Right forelimb (tissue), 1 donor: ENCODE measurements at places on chromosomes 7 and 10.

DNA sequence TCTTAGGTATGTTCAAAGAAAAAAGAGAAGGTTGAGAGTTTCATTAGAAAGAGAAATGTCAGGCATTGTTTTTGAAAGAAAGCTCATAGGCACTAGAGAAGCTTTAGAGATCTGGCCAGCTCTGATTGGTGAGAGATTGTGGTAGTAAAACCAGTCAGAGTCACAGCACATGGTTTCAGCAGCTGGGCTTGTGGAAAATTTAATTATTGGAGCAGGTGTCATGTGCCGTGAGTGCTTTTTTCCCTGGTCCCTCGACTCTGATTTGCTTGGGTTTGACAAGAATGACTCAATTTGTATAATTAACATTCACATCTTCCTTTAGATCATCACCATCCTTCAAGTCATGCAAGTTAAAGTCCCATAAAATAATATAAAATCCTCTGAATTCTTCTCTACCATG lies 35.2 kb downstream of the MRPL32 start:
- no peak for DNase-seq

DNA sequence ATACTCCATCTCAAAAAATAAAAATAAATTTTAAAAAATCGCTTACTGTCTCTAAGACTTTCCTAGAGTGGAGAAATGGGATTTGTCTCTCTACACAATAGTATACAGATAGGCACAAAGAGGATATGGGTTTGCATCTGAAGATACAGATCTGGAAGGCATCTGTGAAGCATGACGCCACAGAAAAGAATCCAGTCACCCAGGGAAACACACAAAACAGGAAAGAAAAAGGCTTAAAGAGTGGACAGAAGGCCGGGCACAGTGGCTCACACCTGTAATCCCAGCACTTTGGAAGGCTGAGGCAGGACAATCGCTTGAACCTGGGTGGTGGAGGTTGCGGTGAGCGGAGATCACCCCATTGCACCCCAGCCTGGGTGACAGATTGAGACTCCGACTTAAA lies 61.3 kb downstream of the SKIDA1 start:
- DNase-seq = no peak

GRCh38 chr7:2714636-2715035 lies 26.6 kb downstream of the AMZ1 start:
- DNase-seq = no peak

- no peak for DNase-seq
Measured at GRCh38 chr10:117492504-117492903, 50.0 kb upstream of the EMX2 start.

DNA sequence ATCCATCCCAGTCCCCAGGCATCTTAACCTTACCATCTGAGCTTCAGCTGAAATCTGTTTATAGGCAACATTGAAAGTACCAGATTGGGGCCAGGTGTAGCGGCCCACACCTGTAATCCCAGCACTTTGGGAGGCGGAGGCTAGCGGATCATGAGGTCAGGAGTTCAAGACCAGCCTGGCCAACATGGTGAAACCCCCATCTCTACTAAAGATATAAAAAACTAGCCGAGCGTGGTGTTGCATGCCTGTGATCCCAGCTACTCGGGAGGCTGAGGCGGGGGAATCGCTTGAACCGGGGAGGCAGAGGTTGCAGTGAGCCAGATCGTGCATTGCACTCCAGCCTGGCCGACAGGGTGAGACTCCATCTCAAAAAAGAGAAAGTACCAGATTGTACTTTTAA lies 39.0 kb downstream of the CRCP start:
- DNase-seq = no peak

GRCh38 chr10:30722956-30723620 lies 93.5 kb upstream of the LYZL2 start:
- no peak for DNase-seq

- DNase-seq = peak; percentile 7
Measured at GRCh38 chr10:132804785-132805426, 19.0 kb upstream of the NKX6-2 start.

- DNase-seq = peak; percentile 47
Measured at GRCh38 chr10:124450012-124450782, at the start of gene NKX1-2. Gene NKX1-2 (minus strand): TSS chr10:124450035. CDS start chr10:124449943, 92 bp downstream.

- DNase-seq = no peak
Measured at GRCh38 chr10:97723001-97723400, 9.5 kb downstream of the MARVELD1 start.

GRCh38 chr7:143351060-143351459 lies 11.5 kb downstream of the FAM131B start:
- DNase-seq = no peak

DNA sequence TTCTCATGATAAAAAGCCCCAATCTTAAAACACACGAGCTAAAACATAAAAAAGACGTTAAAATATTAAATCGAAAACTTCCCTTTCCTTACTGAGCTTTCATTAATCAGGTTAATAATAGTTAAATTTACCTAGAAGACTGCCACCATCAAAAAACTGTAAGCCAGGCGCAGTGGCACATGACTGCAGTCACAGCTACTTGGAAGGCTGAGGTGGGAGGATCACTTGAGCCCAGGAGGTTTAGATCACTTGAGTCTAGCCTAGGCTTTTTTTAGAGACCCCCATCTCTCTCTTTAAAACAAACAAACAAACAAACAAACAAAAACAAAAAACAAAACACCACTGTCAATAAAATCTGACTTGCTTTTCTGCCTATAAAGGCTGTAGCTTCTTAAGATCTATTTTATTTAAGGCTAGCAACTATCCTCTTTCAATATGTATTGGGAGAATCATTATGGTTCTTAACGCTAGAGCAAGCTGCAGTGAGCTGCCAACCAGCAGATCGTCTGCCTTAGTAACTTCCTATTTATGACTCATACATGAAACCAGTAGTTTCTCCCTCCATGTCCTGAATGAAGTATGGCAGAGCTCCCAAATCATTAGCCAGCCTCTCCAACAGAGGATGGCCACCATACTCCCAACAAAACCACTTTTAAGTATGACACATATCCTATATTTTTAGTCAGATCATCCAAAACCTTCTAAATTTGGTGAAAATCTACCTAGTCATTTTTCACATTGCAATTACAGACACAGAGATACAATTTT lies 163.7 kb downstream of the SRPK2 start:
- DNase-seq = no peak

DNA sequence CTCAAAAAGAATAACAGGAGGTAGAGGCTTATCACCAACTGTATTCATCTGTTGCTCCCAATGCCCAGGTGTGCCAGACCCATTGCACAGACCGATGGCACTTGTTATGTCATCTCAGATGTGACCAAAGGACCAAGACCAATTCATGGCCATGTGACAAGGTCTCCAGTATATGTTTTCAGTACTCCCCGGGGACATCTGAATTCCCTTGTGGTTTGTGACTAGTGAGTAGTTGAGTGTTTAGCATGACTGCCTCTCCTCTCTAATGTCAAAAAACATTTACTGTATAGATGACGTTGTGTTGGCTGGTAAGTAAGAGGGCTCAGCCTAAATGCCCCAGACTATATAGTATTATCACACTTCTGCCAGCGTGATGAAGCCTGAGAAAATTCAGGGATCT lies 202.1 kb upstream of the SMIM30 start:
- DNase-seq = no peak

DNA sequence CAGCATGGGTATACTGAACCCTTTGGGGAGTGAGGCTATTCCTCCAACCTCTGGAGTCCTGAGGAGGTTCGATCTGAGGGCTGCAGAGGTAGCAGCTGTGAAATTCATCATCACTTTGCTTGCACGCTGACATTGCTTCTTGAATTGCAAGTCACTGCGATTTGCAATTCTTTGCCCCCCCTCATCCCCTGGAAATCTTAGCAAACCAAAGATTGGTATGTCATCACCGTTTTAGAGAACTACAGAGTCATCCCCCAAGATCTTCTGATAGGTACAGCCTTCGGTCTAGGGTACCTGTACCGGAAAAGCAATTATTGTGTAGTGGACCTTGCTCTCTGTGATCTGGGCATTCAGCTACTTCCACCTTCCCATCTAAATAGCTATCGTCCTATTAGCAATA lies 192.6 kb downstream of the KLF6 start:
- DNase-seq = no peak

DNA sequence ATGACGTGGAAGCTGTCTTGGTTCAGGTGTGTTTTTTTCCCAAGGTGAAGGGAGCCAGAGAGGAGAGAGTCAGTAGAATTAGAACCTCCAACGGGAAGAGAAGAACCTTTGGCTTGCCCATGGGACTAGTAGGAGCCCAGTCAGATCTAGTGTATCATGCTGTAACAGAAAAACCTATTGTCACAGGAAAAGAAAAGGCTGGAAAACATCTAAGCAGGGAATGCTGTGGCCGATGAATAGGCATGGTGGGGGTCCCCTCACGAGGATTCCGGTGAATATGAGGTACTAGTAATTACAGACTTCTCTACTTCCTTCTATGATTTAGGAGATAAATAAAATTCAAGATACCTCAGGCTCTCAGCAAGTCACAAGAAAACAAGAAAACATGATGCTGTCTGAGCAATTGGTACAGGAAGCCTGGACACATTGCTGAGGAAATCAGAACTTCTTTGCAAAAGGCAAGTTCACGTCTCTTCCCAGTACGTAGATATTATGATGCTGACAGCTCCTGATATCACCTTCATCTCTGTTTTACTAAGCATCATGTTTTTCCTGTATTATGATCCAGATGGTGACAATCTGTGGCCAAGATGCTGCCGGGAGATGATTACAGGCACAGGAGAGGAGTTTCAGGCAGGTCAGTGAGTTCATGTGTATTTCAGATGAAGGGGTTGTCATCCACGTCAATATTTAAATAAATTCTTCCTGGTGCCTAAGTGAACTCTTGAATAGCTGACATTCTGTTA lies 54.3 kb upstream of the NPY start:
- no peak for DNase-seq
